Hematopoietic multipotent progenitor cell treated with erythropoietin and hydrocortisone succinate and interleukin-3 and kit ligand, for 17 days (in vitro differentiated cells): ENCODE measurements at places on chromosomes 2 and 18.

DNA sequence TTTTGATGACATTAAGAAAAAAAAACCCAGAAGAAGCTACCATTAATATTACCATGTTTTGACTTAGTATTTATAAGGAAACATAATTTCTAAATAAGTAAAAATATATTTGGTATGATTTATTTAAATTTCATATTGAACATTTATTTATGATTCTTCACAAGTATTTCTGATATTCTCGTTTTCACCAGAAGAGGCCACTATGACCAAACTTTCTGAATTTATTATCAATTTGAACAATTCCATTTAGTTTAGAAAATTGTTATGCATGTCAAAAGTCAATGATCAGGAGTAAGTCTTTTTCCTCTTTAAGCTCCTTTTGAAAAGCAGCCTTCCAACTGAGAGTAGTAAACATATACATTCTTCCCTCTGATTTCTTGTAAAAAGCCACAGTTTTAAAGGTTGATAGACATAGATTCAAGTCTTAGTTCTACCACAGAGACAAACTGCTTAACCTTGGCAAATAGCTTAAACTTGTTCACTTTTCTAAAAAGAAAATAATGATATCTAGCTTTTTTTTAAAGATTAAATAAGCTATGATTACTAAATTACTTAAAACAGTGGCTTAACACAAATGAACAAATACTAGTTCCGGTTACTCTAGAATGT, 329.9 kb downstream of the TRIB2 start:
- no peak for DNase-seq

- DNase-seq, result no peak
Measured at GRCh38 chr2:239589833-239590232, 189.0 kb upstream of the HDAC4 start.

GRCh38 chr18:42675810-42676209, 439.7 kb downstream of the RIT2 start:
- DNase-seq, result no peak

DNA sequence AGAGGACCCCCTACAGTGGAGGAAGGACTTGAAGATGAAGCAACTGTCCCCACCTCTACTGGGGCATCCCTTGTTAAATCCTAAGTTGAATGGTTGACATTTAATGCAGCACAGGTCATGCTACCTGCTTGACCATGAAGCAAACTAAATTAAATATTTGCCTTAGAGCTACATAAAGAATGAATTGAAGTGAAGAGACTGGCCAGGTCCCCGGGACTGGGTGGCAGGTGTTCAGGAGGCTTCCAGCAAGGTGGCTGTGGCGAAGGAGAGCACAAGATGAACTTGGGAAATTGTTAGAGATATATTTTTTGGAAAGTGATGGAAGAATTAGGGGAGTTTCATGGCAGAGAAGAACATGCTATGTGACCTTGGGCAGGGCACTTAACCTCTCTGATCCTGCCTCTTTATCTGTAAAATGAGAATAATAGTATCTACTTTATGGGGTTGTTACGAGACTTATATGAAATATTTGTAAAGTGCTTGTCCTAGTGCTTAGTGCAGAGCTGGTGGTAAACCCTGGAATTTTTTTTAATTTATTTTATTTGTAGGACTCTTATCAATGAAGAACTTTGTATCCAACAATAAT, 37.3 kb downstream of the EFR3B start:
- DNase-seq, result no peak

GRCh38 chr2:56801770-56802169, 618.0 kb downstream of the CCDC85A start:
- no peak for DNase-seq

DNA sequence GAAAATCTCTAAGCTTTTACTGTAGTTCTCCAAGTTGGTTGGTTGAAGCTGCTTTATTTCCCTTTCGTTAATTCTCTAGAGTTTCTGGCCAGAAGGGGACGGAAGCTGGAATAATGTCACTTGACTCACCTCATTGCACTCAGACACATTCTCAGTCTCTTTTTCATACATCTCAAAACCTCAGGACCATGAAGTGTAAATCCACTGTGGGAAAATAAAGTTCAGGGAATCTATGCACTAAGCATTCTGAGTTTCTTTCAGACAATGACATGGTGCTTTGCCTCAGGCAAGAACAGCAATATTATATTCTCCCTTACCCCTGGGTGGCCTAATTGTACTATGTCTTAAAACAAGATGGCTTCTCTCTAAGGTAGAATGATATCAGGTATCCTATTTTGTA, 167.8 kb downstream of the PRPF40A start:
- no peak for DNase-seq

DNA sequence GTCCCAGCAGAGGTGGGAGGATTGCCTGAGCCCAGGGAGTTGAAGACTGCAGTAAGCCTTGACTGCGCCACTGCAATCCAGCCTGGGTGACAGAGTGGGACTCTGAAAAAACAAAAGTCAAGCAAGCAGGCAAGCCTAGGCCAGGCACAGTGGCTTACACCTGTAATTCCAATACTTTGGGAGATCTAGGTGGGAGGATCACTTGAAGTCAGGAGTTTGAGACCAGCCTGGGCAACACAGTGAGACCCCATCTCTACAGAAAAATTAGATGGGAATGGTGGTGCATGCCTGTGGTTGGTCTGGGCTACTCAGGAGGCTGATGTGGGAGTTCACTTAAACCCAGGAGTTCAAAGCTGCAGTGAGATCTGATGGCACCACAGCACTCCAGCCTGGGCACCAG, 28.6 kb downstream of the STARD7 start:
- no peak for DNase-seq

DNA sequence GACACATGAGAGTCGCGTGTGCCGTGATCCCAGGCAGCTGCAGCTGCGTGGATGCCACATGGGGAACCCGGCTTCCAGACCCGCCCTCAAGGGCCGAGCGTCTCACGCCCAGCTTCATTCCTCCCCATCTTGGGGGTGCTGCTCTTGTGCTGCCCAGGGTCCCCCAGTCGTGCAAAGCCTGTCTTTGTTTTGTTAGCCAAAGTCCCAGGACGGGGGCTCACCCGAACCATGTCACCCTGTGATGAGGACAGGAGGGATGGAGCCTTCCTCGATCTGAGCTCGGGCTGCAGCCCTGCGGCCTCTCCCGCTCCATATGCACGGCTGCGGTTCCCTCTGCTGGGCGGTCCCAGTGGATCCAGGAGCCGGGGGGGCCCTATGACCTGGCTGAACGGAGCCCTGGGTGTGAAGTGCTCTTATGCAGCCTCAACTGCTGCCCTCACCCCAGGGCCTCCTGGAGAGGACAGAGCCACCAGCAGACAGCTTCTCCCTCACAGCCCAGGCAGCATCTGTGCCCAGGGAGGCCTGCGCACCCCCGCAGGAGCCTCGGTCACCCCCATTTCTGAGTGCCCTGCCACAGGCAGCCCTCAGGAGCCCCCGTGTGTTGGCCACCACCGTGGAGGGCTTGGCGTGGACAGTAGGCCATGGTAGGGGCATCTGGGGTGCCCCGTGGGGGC, 99.0 kb upstream of the CTDP1 start:
- DNase-seq, result no peak

GRCh38 chr18:70176537-70176936, 28.9 kb downstream of the RTTN start:
- DNase-seq, result no peak

DNA sequence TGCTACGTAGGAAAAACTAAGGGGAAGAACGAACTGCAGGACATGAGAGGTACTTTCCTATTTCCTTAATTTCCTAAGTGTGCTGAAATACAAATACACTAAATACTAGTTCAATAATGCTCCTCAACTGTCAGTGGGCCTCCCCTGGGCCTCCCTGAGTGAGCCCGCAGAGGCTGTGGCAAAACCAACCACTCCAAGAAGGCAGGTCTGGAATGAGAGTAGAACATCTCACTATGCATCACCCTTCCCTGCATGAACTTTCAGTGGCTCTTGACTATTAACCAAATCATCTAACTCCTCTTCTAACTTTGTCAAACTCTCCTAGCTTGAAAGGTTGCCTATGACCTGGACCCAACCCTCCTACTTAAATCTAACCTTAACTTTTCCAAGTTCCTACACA, 84.6 kb downstream of the THADA start:
- no peak for DNase-seq

DNA sequence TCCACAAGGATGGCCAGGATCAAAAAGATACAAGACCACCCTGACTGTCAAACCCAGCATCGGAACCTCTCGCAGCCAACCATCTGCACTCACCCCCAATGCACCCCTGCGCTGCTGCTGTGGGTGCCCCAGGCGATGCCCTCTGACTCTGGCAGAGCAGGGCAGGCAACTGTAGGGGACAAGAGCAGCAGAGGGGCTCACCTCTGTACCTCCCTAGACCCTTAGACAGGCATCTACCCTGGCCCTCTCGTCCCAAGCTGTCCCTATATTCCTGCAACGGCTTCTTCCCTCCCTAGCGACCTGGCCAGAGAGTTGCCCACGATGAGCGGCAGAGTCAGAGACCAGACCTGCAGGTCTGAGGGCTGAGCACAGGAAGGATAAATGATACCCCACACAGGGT, 128.2 kb downstream of the HDAC4 start:
- no peak for DNase-seq

- no peak for DNase-seq
Measured at GRCh38 chr2:48613211-48613610, 4.4 kb upstream of the GTF2A1L start.

- no peak for DNase-seq
Measured at GRCh38 chr2:53334610-53335009, 433.0 kb upstream of the CHAC2 start.

DNA sequence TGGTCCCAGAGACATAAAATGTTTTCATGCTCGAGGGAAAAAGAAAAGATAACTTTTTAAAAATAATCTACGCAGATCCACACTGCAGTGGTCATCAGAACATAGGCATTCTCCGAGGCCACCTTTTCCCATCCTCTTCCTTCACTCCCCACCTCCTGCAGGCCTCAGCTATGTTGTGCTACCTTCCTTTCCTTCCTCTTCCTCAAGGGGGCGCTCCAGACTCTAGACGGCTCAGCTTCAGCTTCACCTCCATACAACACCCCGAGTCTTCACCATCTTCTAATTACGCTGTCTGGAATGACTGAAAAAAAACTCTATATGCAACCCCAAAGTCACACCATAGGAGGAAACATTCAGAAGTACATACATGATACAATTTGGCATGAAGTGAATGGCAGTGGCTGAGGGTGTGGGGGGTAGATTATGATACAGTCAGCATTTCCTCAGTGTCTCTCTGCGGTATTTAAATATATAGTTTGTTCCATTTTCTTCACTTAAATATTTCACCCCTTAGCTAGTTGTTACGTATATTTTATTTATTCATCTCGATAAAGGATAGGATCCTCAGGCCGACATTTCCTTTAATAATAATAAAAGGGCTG, 583.6 kb downstream of the IRS1 start:
- peak; percentile 33 for DNase-seq

- DNase-seq, result no peak
Measured at GRCh38 chr2:186256540-186256939, 229.5 kb upstream of the ZC3H15 start.

GRCh38 chr2:100577777-100578176, 15.0 kb downstream of the PDCL3 start:
- DNase-seq, result no peak

GRCh38 chr2:185012643-185013042, 414.3 kb downstream of the ZNF804A start:
- no peak for DNase-seq

DNA sequence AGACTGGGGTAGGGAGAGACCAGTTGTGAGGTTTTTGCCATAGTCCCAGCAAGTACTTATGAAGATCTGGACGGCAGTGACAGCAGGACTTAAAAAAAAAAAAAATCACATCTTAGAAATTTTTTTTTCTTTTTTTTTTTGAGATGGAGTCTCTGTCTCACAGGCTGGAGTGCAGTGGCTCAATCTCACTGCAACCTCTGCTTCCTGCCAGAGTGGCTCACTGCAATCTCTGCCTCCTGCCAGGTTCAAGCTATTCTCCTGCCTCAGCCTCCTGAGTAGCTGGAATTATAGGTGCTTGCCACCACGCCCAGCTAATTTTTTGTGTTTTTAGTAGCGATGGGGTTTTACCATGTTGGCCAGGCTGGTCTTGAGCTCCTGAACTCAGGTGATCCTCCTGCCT, 22.4 kb upstream of the STAT4 start:
- DNase-seq, result no peak

DNA sequence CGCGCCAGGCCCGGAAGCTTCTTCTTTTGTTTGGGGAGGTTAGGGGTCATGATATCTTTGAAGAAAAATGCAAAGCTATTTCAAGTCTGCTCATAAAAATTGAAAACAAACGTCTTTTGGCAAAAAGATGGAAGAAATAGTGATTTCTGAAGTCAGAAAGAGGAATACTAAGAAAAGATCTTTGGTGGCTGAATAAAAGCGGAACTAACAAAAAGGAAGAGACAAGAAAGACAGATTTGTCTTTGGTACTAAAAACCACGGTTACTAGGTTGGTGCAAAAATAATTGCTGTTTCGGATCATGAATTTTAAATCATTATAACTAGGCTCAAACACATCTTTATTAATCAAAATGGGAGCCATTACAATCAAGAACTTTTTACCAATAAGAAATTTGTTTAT, 164.6 kb upstream of the TRIB2 start:
- no peak for DNase-seq

- no peak for DNase-seq
Measured at GRCh38 chr2:106095478-106096298, 98.4 kb downstream of the UXS1 start.

DNA sequence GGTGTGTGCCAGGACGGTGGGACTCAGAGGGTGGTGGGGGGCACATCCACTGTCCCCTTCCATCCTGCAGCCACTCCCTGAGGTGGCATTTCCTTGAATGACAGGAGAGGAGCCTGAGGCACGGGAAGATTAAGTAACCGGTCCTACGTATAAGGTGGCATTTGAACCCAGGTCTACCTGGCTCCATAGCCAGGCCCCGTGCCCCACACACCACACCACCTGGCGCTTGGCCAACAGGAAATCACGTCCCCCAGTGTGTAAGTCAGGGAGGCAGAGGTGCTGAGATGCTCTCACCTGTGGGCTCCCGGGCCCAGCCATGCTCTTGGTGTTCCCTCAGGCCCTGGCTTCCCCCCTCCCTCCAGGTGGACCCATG, 53.7 kb downstream of the HPCAL1 start:
- no peak for DNase-seq

- DNase-seq, result no peak
Measured at GRCh38 chr2:23169896-23170295, 215.1 kb upstream of the KLHL29 start.

DNA sequence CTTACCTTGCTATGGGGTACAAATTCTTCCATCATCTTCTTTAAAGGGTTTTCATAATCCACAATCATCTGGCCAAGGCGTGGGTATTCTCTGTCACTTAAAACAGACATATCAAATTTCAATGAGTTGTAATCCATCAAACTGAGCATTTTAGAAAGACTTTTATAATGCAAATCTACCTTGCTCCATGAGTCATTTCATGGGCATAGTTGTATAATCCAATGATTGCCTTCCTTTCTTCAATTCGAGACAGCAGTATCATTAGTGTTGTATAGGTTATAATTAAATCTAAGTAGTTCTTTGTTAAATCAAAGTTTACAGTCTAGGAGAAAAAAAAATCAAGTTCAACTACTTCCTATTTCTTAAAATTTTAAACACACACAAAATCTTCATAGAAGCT, 36.3 kb downstream of the NCKAP1 start:
- no peak for DNase-seq

- DNase-seq, result no peak
Measured at GRCh38 chr2:105821428-105822125, 76.9 kb downstream of the NCK2 start.
